ENCODE measurements at places on chromosomes 3 and 15.

DNA sequence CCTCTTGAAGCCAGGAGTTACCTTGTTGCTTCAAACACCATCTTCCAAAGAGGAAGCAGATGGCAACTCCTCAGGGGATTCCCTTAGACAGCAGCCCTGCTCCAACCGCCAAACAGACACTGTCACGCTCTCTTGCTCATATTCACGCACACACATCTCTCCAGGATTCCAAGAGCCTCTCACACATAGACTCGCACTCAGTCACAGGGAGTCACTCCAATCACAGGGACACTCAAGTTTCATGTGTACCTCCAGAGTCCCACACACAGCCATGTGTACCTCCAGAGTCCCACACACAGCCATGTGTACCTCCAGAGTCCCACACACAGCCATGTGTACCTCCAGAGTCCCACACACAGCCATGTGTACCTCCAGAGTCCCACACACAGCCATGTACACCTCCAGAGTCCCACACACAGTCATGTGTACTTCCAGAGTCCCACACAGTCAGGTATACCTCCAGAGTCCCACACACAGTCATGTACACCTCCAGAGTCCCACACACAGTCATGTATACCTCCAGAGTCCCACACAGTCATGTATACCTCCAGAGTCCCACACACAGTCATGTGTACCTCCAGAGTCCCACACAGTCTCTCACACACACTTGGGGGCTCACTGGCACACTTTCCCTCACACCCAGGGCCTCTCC is 6.1 kb downstream of the VWA5B2 start:
- no peak for DNase-seq

DNA sequence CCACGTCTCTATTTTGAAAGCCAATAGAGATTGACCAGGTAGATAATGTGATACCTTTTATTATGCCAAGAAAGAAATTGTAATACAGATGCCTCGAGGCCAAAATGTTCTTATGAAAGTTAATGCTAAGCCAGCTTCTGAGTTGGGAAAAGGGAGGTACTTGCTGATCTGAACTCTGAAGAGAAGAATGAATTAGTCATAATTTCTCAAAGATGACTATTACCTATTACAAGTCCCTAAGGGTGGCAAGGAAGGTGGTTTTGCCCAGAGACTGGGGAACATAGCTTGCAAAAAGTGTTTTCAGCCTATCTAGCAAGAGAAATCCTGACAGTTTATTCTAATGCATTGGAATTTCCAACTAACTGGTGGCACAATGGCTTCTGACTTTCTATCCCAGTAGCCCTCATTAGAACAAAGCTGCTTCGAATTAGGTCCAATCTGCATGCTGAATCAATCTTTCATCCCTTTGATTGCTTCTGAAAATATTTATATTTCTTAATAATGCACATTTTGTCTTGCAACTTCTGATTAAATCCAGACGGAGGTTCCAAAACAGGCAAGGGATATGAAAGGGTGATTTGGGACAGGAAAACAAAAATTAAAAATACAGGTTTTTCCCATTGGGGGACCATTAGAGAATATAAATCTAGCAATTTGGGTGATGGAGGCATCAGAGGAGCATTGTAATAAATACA is 17.7 kb upstream of the NR2F2 start:
- no peak for DNase-seq

DNA sequence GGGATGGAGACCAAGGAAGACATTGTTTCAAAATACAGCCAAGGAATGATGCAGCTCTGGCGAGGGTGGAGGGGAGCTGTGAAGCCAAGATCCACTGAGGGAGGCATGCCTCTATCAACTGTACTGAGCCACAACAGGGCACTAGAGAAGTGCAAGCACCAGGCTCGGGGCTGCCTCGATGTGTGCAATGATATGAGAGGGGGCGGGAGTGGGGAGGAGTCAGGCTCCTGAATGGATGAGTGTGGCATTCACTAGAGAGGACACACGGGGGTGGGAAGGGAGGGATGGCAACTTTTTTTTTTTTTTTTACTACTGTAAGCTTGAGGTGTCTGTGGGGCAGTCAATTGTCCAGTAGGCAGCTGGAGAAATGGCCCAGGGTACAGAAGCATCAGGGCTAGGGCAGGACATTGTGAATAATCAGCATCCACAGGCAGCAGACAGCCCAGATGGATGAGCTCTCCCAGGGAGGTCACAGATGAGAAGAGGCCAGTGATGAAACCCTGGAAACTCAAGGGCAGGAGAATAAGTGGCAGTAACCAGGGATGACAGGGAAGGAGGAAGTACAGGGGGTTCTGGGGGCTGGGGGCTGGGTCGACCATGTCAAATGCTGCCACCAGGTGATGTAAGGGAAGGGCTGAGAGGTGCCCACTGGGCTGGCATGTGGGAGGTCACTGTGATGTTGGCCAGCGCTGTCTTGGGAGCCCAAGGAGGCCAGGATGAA is 5.9 kb downstream of the STOML1 start:
- no peak for DNase-seq

DNA sequence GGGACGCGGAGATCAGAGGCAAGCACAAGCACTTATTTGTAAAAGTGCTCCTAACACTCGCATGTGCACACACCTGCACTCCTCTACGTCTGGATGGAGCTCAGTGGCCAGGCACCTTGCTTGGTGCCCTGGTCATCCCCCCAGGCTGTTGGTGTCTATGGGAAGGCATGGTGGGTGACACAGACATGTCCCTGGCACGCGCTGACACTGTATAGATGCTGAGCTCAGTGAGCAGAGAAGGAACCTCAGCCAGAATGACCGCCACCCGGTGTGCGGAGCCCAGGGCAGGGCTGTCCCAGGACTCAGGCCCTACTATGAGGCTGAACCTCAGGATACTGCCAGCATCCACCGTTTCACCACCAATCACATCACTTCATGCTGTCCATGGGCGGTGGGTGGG is 64.5 kb downstream of the NIPA2 start:
- DNase-seq = no peak

GRCh38 chr3:27805282-27805681 is 83.2 kb upstream of the EOMES start:
- DNase-seq = no peak

GRCh38 chr3:76308541-76308940 is 523.2 kb upstream of the ZNF717 start:
- DNase-seq = no peak

DNA sequence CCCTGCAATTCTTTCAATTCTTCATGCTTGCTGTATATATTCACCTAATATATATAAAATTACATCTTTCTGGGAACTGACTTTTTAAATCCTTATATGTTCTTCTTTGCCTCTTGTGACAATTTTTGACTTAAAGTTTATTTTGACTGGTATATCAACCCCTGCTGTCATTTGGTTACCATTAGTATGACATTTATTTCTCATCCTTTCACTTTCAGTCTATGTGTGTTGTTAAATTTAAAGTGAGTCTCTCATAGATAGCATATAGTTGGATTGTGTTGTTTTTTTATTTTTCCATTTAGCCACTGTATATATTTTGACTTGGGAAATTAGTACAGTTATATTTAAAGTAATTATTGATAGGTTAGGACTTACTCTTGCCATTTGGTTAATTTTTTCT is 194.9 kb downstream of the DPH6 start:
- DNase-seq = no peak

DNA sequence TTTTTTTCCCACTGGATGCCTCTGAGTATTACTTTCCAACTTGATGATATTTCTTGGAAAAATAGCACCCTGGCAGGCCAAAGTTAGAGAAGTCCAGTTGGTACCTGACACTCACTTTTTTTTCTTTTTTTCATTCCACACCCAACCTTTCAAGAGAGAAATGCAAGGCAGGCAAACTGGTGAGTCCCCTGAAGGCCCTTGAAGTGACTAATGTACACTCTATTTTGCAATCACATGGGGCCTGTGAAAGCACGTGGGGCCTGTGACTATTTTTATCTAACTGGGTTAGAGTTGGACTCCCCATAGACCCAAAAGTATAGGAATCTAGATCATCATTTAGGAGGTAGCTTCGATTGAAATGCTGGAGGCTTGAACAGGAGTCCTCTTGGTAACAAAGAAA is 316.7 kb downstream of the CHL1 start:
- DNase-seq = no peak
